ENCODE measurements at places on chromosomes 1 and 21.

DNA sequence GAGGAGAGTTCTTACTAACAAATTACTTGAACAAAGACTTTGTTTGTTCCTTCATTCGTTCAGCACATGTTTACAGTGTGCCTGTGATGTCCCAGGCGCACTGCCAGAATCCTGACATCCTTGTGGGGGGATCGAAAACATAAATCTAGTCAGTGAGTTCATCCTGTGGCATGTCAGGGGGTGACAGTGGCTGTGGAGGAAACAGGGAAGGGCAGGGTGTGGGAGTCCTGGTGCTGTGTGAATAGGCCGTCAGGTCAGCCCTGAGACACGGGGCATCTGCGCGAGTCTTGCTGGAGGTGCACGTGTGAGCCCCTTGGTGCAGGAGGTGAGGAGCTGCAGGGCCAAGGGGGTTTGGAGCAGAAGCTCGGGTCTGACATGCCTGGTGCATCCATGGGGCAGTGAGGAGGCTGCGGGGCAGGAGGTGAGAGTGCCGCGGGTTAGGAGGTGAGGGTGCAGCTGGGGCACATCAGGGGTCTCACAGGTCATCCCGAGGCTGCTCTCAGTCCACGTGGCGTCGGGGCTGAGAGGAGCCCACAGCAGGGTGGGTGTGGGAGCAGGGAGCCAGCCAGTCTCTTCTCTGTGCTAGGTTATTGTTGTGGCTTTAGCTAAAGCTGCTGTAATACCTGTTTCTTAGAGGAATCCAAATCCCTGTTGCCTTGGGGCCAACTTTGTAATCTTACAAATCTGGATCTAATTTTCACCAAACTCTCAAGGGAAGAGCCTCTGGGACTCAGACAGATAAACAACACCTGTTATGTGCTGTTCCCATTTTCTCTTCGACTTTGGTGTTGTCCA, 93.4 kb downstream of the PCBP3 start:
- DNase-seq: no peak

- DNase-seq: no peak
Observed at GRCh38 chr21:45739218-45740087, 95.9 kb downstream of the PCBP3 start.

- no peak for DNase-seq
Observed at GRCh38 chr1:73887412-73887811, 310.6 kb downstream of the LRRIQ3 start.

DNA sequence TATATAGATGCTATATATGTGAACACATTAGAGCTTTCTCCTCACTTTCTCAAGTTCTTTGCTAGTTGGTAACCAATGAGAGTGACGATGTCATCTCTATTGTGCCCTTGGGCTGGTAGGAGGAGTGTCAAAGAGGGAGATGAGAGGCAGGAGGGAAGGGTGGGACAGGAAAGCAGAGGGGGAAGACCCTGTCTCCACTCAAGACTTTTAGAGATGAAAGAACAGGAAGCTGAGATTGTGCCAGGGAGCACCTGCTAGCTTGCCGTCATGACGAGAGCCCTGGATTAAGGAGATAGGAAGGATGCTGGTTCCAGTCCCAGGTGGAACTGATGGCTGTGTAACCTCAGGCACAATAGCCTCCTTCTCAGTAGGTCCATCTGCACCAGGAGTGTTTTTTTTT, 16.7 kb downstream of the CNR2 start:
- no peak for DNase-seq

DNA sequence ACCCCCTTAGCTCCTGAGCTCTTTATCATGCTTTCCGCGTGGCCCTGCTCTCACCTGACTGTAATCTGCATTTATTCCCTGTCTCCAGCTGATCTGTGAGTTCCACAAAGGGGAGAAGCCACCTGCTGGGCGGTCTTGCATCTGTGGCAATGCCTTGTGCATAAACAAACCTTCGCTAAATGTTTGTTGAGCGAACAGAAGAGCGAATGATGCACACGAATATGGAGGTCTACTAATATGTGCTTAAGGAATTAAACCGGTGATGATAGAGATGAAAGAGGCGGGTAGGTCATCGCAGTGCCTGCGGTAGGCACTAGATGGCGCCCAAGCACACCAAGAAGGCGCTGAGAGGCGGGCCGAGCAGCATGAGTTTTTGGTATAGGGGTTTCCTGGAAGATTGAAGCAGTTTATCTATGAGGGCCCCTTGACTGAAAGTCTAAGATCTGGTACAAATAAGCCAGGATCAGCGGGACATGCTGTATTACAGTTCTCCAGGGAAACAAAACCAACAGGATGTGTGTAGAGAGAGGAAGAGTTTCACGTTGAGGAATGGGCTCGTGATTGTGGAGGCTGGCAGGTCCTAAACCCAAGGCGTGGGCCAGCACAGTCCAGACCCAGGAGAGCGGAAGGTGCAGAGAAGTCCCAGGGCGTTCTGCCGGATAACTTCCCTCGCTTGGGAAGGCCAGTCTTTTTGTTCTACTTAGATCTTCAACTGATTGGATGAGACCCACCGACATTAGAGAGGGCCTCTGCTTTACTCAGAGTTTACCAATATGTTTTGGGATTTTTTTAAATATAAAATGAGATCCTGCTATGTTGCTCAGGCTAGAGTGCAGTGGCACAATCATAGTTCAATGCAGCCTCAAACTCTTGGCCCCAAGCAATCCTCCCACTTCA, 34.7 kb downstream of the TOMM20 start:
- DNase-seq: peak; percentile 65

DNA sequence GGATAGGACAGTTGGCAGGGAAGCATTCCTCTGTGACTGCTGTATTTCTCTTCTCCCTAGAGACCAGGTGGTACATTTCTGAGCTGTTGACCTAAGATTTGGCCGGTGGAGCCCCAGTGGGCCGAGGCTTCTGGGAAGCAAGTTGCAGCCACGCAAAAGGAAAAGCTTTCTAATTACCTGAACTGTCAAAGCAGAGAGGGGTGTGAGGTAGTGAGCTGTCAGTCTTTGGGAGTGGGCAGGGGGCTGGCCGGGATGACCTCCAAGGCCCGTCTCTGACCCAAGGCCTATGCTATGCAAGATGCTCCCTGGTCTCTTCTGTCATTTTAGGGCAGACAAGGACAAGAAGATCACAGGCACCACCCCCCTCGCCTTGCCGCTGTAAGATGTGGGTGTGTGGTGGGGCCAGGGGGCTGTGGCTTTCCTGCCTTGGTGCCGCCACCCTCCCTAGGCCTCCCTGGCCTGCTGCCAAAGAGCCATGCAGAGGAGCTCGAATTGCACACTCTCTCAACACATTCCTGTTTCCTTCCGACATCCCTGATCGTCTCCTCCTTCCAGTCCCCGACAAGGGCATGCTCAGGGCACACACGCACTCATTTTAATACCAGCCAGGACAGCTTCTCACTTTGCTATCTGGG, 7.7 kb downstream of the PADI1 start:
- peak; percentile 86 for DNase-seq

DNA sequence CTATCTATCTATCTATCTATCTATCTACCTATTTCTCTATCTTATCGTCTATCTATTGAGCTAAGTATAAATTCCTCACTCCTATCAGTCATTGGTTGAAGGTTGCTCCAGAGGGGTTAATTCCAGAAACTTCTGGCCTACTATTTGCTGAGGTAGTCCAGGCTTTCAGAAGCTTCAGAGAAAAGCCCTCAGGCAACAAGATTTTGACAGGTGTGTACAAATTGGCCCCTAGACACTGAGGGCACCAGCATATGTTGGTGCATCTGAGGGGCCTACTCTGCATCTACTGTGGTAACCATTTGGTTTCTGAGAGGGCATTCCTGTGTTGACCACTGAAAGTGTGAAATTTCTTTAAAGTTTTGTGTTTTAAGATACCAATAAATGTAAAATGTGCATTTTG, 265.2 kb upstream of the B3GALT2 start:
- DNase-seq: no peak

DNA sequence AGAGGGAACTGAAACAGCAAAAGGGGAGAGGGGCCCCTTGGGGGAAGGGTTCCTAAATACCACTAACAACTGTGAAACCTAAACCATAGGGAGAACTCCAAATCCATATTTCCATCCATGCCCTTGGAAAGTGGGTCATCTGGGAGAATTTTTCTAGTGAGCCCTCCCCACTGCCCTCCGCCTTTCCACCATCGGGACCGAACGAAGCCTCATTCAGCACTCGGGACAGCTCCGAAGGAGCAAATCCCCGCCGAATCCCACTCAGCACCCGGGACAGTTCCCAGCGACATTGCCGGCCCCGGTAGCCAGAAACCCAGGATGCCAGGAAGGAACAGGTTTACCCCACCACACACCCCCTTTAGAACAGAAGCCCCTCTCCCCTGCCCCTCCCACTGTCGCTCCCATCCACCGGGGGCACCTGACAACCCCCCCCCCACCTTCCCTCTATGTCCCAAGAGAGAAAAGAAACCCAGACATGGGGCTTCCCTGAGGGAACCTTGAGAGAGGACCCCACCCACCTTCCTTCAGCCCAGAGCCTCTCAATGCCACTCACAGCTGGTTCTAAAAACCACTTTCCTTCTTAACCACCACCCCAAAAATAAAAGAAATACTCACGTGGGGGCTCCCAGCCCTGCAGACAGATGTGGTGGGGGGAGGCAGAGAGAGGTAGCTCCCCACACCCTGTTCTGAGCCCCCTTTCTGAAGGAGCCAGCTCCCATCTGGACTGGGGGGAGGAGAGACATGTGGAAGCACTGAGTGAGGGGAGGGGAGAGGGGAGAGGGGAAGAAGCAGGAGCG, 4.5 kb downstream of the DLGAP3 start:
- DNase-seq: peak; percentile 66

DNA sequence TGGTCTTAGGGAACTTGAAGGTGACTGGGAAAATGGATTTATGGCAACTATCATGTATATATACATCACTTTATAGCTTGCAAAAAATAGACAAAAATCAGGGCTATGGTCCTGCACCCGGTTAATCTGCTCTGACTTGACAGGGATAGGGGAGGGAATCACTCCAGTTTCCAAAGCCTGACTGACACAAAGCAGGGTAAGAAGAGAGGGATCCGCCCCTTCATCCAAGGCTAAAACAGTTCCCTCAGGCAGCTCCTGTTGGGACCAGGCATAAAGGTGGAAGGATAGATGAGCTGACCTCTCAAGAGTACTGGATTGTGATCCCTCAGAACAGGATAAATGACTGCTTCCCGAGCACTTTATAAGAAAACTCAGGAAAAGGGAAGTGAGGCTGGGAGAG, 1.4 kb downstream of the PBXIP1 start:
- no peak for DNase-seq

- peak; percentile 77 for DNase-seq
Observed at GRCh38 chr1:97252076-97252475, 530.5 kb downstream of the PTBP2 start.

- no peak for DNase-seq
Observed at GRCh38 chr1:248852481-248853405, 6.1 kb downstream of the ZNF692 start.

DNA sequence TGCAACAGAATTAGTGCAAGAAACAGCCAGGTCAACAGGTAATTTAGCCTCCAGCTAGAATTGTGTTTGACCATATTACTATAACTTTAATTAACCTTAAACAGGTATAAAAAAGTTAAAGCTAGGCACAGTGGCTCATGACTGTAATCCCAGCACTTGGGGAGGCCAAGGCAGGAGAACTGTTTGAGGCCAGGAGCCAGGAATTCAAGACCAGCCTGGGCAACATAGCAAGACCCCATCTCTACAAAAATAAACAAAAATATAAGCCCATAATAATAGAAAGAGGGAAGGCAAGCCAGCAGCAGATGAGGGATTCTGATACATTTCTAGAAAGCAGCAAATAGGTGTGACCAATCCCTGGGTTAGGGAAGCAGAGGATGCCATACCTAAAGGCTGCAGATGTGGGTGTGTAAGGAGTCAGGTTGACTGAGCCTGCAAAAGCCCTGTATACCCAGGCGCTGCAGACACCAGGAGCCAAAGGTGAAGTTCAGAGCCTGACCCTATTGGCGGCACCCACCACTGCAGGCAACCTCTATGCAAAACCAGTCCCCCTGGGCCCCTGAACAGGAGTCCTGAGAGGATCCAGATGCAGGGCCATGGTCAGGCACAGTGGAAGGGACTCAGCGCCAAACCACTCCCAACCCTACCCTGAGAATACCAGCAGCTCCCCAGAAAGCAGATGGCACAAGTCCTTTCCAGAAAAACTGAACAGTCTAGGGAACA, 19.3 kb upstream of the LSS start:
- DNase-seq: no peak

- peak; percentile 21 for DNase-seq
Observed at GRCh38 chr1:225427235-225428067, at the start of gene LBR. LBR (minus strand) TSS chr1:225428038; CDS start chr1:225424075, 3,963 bp downstream.

DNA sequence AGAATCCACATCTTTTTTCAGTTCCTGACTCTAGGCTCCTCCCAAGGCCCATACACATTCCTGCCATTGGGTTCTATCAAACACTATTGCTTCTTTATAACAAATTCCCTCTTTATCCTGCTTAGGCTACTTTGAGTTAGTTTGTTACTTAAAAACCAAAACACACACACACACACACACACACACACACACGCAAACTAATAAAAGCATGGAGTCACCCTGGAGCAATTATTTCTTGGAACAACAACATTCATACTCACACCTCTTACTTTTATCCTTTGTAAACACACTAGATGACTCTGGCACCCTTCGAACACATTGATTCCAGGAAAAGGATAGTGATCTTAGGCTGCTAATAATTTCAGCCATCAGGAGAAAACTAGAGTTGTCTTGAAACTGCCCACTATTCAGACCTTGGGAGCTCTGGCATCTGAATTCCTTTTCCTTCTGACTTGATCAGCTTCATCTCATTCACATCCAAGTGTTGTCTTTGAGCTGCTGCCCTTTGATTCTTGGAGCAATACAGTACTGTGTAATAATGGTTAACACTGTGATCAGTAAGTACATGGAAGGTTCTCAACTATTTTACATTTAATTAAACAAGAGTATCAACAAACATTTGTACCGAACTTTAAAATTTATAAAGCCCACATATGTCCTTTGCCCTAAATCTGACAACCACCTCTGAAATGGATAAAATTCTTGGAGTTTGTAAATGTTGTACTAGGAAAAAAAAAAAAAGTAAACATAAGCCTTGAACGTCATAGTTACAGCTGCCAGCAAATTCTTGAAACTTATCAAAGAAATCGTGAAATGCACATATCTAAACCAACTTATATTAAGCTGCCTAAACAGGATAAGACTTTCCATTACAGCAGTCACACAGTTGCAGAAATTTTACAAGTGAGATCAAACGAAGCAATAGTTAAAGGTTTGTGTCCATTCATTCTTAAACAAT, 2.8 kb upstream of the SEC22B start:
- peak; percentile 70 for DNase-seq

- no peak for DNase-seq
Observed at GRCh38 chr1:57296726-57297250, 127.1 kb downstream of the DAB1 start.

- DNase-seq: no peak
Observed at GRCh38 chr1:204065986-204066300, 7.0 kb upstream of the SOX13 start.
